Esophagus mucosa (tissue), 1 donor: ENCODE measurements at places on chromosomes 7 and 10.

GRCh38 chr10:114755537-114755936, 66.0 kb upstream of the FHIP2A start:
- ATAC-seq = no peak

GRCh38 chr7:148289630-148290029, 300.9 kb upstream of the C7orf33 start:
- ATAC-seq = no peak

DNA sequence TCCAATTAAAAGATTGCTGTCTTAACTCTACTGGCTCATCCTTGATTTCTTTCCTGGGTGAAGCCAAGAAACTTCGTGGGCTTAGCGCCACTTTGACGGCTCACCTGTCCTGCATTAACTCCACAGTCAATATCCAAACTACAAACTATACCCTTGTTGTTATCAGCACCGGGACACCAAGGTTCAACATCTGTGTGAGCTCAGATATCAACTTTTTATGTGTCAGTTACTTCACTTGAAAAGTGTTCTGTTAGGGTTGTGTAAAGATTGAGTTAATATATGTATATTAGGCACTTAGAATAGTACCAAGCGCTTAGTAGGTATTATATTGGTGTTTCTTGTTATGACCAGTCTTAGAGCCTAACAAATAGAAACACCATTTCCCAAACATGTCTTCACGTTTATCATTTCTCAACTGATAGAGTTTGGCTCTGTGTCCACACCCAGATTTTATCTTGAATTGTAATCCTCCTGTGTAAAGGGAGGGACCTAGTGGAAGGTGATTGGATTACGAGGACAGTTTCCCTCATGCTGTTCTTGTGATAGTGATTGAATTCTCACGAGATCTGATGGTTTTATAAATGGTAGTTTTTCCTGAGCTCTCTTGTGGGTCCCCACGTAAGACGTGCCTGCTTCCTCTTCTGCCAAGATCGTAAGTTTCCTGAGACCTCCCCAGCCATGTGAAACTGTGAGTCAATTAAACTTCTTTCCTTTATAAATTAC, 19.0 kb upstream of the ST8SIA6 start:
- no peak for ATAC-seq

DNA sequence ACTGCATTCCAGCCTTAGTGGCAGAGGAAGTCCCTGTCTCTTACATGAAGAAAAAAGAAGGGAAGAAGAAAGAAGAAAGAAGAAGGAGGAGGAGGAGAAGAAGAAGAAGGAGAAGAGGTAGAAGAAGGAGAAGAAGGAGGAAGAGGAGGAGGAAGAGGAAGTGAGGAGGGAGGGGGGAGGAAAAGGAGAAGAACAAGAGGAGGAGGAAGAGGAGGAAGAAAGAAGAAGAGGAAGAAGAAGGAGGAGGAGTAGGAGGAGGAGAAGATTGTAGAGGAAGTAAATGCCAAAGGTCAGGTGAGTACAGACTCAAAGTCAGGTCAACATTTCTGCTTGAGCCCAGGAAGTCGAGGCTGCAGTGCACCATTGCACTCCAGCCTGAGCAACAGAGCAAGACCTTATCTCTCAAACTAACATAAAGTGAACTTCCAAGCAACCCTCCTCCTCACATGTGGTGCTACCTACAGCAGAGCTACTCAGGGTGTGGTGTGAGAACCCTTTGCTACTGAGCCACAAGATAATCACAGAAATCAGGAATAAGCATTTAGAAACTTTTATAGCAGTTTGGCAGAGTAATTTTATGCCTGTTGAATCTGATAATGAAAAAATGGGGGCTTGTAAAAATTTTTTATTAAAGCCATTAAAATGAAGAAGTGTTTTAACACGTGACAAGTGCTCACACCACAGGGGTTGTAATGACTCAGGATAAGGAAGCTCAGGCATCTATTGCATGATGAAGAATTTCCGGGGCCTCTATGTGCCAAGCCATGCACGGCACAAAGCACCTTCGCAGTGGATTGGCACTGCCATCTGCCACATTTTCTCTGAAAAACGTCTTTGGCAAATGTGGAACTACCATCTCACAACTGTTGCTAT, 224.9 kb upstream of the AUTS2 start:
- ATAC-seq = no peak

DNA sequence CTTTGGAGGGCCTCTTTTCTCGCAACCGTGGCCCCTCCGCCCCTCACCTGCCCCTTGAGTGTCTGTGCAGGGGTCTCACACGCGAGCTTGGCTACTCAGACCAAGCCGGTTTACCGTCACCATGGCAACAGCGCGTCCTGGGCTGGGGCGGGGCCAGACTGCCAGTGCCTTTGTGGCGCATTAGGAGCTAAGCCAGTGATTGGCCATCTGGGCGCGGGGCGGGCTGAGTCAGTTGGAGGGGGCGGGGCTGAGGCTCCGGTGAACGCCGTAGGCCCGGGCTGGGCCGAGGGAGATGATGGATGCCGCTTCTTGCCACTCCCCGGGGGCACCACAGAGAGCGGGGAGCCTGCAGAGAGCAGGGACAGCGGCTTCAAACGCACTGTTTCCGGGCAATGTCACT, 48.7 kb upstream of the FXYD4 start:
- peak; percentile 94 for ATAC-seq

DNA sequence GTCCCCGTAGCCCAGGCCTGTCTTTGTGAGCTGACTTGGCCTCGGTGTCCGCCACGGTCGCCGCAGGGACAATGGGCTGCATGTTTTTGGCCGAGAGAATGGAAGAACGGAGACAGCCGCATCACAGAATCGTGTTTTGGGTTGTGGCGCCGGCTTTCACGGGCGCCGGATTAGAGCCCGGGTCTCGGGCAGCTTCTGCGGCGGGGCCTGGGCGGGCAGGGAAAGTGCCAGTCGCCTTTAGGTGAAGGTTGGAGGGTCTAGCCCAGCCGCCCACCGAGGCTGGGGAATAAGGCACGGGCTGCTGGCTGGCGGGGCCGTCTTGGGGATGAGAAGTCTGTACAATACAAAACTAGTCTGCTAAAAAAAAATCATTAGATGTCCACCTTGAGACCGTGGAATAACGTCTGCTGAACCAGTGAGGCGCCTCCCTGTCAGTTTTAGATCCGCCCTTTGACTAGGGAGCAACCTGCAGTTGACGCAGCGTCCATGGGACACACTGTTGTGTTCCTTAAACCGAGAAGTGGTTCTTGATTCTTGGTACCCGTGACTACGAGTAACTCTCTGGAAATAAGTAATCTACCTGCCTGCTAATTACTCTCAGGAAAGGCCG, 577 bp downstream of the DNAJB9 start:
- ATAC-seq = peak; percentile 49

- ATAC-seq = no peak
These were observed 76.5 kb downstream of the ADCY1 start for GRCh38 chr7:45650404-45651394.

- no peak for ATAC-seq
These were observed 851 bp downstream of the KIFBP start for GRCh38 chr10:68989317-68989990.

GRCh38 chr7:27784399-27785053, 44.6 kb downstream of the TAX1BP1 start:
- ATAC-seq = peak; percentile 94

GRCh38 chr10:73183667-73184281, 15.9 kb downstream of the FAM149B1 start:
- ATAC-seq = no peak

GRCh38 chr10:89032141-89032891, 41.7 kb downstream of the FAS start:
- peak; percentile 58 for ATAC-seq

- ATAC-seq = no peak
These were observed 1.1 kb downstream of the SH3PXD2A start for GRCh38 chr10:103854265-103854685.

DNA sequence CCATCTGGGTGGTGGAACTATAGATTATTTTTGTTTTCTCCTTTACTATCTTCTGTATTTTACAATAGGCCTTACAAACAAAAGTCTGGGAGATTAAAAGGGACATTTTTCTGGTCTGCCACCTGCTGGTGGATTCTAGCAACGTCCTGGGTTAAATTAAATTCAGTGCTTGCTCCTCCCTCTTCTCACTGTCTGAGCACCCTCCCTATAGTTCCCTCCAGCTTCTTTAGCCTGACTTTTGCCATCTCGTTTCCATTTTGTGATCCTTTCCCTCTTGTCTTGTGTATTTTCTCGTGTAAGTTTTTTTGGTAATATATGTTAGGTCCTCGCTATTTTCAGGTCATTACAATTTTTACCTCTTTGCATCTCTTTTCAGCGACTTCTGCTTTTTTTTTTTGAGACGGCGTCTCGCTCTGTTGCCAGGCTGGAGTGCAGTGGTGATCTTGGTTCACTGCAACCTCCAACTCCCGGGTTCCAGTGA, 16.1 kb downstream of the ANKRD16 start:
- peak; percentile 73 for ATAC-seq

GRCh38 chr10:82515256-82515655, 640.3 kb downstream of the NRG3 start:
- no peak for ATAC-seq

- no peak for ATAC-seq
These were observed 139.2 kb downstream of the C10orf105 start for GRCh38 chr10:71580415-71580814.

DNA sequence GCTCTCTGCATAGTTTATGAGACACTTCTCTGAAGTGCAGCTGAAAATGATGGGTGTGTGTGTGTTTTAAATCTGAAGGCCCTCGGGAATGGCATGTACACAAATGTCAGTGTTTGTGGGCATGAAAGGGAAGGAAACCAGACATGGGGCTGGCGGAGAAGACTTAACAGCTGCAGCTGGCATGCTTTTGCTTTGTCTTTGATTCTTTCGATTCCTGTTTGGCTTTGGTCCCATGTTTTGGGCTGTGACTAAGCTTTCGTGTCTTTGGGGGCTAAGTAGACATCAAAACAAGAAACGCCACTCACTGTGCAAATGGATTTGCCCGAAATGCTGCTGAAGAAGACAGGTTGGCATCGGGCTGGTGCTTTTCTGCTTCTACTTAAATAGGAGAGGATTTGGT, 179.3 kb downstream of the PFKFB3 start:
- no peak for ATAC-seq

DNA sequence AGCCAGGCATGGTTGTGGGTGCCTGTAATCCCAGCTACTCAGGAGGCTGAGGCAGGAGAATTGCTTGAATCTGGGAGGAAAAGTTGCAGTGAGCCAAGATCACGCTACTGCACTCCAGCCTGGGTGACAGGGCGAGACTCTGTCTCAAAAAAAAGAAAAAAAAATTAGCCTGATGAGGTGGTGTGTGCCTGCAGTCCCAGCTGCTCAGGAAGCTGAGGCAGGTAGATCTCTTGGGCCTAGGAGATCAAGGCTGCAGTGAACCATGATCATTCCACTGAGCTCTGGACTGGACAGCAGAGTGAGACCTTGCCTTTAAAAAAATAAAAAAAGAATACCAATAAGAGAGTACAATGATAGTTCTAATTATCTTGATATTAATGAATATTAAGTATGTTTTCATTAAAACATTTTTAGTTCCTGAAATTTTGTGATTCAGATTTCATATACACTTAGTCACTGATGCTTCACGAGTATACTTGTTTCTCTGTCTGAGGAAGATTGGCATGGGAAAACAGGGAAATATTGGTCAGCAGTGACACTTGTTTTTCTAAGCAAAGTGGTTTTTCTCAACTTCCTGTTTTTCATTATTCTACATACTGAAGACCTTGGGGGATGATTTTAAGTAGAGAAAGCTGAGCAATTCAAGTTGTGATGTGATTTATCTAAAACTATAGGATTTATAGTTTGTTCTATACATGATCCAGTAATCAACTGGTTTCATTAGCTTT, 76.8 kb downstream of the ADK start:
- peak; percentile 33 for ATAC-seq

DNA sequence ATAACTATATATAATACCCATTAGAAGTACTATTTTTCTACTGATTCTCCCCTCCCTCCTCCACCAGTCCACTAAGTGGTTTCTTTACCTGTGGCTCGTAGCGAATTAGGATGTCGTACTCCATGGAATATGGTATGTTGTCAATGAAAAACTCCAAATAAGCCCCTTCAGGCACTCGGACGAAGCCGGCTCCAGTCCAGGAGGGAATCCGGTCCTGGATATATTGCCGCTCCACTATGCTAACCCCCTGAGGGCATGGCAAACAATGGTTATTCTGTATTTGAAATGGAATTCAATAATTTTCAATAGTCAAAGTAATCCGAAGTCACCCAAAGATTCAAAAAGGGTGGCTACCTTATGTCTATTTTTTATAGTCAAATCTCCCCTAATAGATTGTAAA, 40.1 kb downstream of the LAMB1 start:
- no peak for ATAC-seq

DNA sequence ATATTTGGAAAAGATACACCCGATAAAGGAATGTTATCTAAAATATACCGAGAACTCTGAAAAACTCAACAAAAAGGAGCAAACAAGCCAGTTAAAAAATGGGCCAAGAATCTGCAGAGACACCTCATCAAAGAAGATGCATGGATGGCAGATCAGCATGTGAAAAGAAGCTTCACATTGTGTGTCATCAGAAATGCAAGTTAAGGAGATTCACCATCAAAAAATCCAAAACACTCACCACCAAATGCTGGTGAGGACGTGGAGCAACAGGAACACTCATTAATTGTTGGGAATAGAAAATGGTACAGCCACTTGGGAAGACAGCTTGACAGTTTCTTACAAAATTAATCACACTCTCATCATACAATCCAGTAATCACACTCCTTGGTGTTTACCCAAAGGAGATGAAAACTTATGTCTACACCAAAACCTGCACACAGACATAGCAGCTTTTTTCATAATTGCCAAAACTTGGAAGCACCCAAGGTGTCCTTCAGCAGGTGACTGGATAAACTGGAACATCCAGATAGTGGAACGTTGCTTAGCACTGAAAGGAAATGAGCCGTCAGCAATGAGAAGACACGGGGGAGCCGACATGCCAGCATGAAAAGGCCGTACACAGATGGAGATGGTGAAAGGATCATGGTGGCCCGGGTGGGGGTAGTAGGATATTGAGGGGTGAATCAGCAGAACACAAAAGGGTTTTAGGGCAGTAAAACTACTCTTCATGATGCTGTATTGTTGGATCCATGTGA, 27.9 kb upstream of the PWWP2B start:
- ATAC-seq = no peak

DNA sequence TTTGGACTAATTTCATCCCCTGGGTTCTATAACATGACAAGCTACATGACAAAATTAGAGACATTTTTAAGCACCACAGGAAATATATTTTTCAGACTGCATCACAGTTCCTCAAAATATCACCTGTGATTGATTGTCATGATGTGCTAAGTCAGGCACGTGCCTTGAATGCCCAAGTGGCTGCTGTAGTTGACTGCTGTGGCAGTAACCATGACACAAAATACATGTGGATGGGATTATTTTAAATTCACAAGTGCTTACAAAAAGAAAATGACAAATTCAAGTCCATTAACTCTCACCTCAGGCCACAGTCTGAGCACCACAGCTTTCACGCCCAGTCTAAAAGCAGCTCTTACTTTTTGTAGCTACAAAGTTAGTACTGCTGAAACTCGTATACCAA, 45.5 kb downstream of the TNPO3 start:
- no peak for ATAC-seq
